Omental fat pad (tissue), 4 donors: ENCODE measurements at places on chromosomes 3 and 15. TPM values are rescaled to one million over a fixed set of nuclear protein-coding genes. Genes with fewer than 3 reads are reported as not detected.

DNA sequence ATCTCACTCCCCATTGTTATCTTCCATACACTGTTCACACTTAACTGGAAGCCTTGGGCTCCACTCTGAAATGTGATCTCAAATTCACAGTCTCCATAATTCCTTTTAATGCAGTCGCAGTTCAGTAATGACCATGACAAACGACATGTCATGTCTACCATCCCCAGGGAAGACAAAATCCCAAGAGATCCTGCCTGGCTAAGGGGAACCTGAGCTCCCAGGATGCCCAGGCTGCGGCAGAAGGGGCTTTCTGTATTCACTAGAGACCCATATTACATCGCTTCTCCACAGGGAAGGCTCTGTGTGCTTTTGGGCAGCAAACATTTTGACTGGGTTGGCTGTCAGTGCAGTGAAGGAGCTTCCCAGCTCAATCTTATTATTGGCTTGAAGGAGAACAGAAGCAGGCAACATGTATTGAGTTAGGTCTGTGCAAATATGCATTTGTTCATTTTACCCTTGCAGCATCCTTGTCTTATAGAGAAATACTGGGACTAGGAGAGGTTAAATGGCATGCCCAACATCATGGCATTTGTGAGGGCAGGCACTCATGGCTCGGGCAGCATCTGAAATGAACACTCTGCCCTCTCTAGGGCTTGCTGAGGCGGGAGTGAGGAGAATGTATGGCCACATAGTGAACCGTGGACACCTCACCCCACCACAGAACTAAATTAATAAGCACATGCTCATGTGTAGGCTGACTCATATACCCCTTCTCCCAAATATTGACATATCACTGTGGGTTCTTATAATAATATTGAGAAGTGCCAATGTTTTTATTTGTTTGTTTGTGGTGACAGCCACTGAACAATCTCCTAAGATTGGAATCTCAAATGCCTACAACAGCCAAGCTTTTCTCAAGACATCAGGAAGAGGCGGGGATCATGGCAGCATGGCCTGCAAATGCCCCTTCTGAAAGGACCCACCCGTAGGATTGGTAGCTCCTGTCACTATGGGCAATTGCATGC lies 141.6 kb upstream of the FOXB1 start:
- DNase-seq, result no peak

GRCh38 chr3:76969996-76970615 lies 69.8 kb upstream of the ROBO2 start:
- DNase-seq, result no peak

- no peak for DNase-seq
These were observed 9.0 kb downstream of the CHMP2B start for GRCh38 chr3:87236093-87236492.

DNA sequence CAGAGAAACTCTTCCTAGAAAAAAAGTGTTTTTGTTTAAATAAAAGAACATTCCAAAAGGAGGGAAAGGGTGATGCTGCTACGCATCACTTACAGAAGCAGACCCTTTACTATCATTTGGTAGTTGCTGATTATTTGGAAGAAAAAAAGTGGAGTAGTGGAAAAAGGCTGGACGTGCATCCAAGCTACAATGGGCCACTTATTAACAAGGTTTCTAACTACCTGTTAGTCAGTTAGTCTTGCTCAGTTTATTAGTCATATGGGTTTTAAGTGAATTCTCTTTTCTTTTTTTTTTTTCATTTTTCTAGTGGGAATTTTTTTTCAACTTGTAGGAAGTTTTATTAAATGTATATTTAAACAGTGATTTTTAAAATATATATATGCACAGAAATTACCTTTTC lies 866.0 kb downstream of the MCTP2 start:
- DNase-seq, result no peak

The ITGB5 gene
- 452 TPM for total RNA-seq
